Uterus (tissue), 4 donors: ENCODE measurements at places on chromosomes 4 and X.

GRCh38 chr4:48472794-48473193 lies 10.3 kb upstream of the SLC10A4 start:
- DNase-seq = no peak

DNA sequence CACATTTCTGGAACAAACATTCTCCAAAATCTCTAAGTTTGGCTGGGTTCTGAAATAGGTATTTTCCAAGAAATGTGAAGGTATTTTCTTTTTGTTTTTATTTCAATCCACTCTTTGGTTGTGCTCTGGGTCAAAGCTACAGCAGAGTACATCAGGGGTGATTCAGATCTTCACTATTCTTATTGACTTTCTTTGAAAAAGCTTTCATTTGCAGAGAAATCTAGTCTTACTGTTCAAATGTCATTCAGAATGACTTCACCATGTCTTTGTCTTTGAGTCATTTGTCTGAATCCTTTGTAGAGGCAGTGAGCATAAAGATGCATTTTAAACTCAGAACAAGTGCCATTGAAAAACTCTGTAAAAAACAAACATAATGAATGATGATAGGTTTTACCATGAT lies 547.2 kb upstream of the ADGRL3 start:
- DNase-seq = no peak

DNA sequence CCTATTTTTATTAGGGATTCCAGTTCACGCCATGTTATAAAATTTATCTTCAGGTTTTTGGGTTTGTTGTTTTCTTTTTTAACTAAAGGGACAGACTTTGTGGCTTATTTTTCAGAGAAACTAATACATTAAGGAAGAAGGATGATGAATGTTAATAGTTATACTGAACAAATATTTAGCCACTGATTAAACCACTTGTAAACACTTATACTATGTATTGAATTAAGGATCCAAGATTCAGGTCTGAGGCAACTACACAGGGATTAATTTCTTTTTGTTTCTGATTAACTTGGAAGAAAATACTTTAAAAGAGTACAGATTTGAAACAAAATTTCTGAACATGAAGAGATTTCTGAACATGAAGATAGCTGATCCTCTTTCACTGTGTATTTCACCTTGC lies 82.8 kb upstream of the NAP1L5 start:
- no peak for DNase-seq

DNA sequence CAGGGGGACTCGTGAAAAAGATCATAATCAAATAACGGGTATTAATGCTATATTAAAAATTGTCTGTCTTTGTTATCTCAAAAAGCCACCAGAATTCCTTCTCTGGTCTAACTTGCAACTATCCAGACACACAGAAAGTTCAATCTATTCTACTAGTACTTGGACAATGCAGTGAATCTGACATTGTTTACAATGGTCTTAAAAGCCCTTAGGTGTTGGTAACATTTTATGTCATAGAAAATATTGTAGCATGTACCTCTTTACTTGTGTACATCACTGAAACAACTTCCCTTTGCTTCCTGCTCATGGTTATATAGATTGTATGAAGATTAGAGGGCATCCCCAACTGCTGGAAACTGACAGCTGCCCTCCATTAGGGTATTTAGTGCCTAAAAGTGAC lies 71.1 kb upstream of the PPP3CA start:
- DNase-seq = no peak

DNA sequence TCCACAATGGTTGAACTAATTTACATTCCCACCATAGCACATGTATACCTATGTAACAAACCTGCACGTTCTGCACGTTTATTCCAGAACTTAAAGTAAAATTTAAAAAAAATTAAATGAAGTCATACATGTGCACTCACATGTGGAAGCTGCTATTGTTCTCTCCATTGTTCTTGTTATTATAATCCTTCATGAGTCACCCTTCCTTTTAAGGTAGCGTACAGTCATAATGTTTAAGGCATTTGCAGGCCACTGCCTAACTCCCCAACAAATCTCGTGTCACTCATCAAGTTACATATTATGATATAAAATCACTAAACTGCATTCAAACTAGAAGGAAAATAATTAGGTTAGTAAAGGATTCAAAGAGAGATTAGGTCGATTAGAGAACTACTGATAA lies 63.6 kb downstream of the SLC7A11 start:
- DNase-seq = no peak

GRCh38 chrX:45295259-45295986 lies 94.7 kb upstream of the DIPK2B start:
- no peak for DNase-seq

DNA sequence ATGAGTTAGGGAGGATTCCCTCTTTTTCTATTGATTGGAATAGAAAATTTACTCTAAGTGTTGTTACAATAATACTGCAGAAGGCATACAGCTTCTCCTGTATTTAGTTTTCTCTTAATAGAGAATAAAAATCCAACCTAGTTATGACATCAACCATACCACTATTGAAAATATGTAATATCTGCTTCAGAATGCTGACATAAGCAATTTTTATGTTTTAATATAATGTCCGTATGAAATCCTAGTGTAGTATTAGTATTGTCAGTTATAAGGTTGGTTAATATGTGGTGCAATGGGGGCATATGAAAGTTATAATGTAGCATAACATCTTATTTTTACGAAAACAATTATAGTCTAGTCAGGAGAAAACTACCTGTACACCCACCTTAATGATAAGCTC lies 68.2 kb downstream of the HEPH start:
- DNase-seq = no peak

- DNase-seq = no peak
Observed at GRCh38 chr4:156182269-156182668, 228.6 kb upstream of the CTSO start.

- DNase-seq = no peak
Observed at GRCh38 chr4:35247047-35247446, 997.3 kb downstream of the ARAP2 start.

DNA sequence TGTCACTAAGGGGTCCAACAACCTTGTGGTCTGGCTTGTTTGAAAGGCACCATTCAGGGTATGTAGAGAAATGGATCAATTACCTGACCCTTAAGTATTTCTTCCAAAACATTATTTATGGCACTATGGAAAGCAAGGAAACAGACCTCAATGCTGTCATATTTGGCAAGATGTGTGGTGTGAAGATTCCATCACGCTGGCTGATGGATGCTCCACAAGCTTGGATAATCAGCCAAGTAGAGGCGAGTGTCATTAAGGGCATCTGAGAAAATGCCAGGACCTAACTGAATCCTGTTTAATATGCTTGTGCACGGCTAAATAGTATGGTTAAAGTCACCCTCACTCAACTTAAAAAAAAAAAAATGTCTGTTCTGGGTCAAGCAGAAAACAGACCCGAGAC lies 120.7 kb downstream of the COMMD8 start:
- DNase-seq = no peak

GRCh38 chr4:176340871-176341685 lies 21.3 kb downstream of the SPCS3 start:
- DNase-seq = no peak

DNA sequence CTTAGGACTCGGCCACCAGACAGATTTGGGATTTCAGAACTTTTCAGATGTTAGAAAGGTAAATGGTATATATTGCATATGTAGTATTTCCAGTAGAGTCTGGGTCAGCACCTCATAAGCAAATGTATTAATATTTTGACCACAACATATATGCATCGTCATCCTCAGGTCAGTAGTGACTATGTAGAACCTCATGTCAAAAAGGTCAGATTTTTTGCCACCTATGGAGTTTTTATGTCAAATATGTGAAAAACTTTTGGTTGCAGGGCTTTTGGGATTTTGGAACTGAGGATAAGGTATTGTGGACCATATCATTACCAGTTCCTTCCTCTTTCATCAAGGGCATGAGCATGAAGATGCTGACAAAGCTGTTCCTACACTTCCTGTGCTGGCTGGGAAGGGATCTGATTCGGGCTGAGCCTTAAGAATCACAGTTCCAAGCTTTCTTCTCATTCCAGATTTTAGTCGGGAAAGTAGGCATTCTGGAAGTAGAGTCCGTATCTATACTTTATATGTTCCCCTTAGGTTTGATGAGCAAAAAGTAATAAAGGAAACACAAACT lies 183.0 kb upstream of the PGRMC2 start:
- no peak for DNase-seq

DNA sequence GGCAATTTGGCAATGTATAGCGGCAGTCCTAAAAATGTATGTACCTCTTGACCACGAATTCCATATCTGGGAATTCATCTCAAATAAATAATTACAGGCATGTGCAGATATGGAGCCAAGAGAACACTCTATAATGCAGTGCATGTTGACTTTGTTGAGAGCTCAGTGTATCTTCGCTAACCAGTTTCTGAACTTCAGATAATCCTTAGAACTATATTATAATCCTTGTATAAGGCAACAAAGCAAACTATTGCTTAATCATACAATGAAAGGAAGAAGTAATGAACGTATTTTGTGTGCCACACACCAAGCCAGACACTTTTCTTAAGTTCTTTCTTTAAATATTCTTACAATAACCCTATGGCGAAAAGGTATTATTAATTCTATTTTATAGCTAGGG lies 168.5 kb downstream of the SMIM20 start:
- no peak for DNase-seq

- no peak for DNase-seq
Observed at GRCh38 chrX:67585401-67585800, 41.6 kb downstream of the AR start.

- no peak for DNase-seq
Observed at GRCh38 chrX:15816886-15817285, 26.6 kb downstream of the ZRSR2 start.

DNA sequence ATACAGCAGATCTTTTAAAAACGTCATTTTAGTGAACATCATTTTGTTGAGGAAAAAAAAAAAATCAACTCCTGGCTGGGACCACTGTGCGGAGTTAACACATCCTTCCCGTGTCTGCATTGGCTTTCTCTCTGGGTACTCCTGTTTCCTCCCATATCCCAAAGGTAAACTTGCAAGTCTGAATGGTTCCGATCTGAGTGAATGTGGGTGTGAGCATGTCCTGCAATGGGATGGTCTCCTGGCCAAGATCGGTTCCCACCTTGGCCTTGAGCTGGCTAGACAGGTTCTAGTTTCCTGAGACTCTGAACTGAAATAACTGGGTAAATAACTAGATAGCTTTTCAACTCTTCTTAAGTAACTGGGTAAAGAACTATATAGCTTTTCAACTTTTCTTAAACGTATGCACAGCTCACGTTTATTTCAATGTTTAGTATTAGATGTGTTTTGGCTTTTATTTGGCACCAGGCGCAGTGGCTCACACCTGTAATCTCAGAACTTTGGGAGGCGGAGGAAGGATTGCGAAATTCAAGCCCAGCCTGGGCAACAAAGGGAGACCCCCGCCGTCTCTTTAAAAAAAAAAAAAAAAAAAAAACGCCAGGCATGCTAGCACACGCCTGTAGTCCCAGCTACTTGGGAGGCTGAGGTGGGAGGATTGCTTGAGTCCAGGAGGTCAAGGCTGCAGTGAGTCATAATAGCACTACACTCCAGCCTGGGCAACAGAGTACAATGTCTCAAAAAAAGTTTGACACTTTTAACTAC lies 14.0 kb downstream of the RBMX start:
- no peak for DNase-seq

- no peak for DNase-seq
Observed at GRCh38 chrX:105725228-105725627, 97.1 kb upstream of the NRK start.

DNA sequence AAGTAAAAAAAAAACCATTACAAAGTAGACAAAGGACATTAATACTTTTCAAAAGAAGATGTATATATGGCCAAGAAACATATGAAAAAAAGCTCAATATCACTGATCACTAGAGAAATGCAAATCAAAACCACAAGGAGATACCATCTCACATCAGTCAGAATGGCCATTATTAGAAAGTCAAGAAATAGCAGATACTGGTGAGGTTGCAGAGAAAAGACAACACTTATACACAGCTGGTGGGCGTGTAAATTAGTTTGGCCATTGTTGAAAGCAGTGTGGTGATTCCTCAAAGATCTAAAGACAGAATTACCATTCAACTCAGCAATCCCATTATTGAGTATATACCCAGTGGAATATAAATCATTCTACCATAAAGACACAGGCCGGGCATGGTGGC lies 39.3 kb downstream of the TASL start:
- no peak for DNase-seq

DNA sequence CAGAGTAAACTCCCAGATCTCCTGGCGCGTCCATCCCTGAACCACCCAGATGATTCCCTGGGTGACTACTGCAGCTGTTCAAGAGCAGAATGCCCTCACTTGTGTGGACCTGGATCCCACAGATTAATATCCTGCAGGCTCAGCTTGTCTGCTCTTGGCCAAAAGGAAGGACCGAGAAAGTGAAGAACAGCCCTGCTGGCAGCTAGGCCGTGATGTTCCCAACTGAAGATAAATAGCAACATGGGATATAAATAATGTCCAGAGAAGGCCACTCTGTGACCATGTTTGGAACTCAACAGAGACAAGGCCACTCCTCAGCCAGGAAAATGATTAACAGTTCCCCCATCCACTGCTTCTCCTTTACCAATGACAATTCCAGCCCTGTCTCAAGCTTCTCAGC lies 21.5 kb downstream of the SUPT20HL2 start:
- peak; percentile 47 for DNase-seq

- DNase-seq = no peak
Observed at GRCh38 chr4:142267101-142267500, 579.0 kb downstream of the INPP4B start.

DNA sequence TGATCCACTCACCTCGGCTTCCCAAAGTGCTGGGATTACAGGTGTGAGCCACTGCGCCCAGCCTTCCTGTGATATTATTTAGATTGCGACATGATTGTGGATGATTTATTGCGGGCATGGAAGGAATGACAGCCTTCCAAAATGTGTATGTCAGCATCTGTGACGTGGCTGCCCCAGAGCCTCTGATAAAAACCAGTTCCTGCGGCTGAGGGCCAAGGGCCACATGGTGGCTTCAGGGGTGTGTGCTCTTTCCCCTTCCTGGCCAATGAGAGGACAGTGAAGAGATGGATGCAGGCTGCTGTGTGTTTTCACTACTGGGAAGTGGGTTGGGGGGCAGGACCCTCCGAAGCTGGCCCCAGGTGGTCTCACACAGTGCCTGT lies 57.4 kb upstream of the HGFAC start:
- no peak for DNase-seq
